NCI-H2029 treated with DMSO at 0.1 percent for 48 hours (cell line): ENCODE measurements at places on chromosomes 5 and 9.

- no peak for DNase-seq
Observed at GRCh38 chr9:122252796-122253195, 11.8 kb downstream of the RBM18 start.

DNA sequence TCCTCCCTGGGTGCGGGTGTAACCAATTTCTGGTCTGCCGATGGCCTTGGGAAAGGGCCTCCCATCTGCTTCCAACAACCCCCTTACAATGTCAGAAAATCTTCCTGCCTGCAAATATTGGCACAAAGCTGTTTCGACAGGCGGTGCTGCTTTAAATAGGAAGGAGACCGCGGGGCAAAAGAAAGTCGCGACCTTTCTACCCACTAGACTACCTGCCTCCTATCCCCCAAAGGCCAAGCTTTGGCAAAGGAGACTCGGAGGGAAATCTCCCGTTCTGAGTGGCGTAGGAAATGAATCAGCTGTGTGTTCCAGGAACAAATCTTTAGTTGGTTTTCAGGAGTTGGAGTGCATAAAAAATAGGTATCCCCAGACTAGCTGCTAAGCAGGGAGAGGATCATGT is 36.8 kb upstream of the NFIB start:
- no peak for DNase-seq

DNA sequence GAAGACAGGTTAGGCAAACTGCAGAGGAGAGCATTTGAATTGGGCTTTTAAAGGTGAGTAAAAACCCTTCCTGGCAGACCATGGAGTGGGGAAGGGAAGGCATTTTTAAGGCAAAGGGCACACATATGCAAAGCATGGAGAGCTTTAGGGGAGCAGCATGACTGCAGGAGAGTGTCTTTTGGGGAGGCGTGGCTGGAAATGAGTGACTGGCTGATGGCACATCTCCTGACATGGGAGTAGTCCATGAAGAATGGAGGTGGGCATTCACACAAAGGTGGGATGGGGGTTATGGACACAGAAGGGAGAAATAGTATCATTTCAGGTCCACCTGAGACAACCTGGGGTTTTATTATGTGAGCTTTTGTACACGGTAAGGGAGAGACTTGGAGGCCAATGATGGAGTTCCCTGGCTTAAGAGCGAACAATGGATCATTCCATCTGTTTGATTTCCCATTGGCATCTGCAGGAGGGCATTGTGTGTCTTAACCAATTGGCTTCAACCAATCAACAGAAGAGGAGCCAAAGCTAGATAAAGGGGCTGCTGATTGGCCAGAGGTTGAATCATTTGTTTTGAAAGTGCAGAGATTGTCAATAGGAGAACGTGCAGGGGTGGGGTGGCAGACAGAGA is 2.1 kb downstream of the NSG2 start:
- DNase-seq = peak; percentile 35

- no peak for DNase-seq
Observed at GRCh38 chr5:13378091-13378490, 566.4 kb downstream of the DNAH5 start.

DNA sequence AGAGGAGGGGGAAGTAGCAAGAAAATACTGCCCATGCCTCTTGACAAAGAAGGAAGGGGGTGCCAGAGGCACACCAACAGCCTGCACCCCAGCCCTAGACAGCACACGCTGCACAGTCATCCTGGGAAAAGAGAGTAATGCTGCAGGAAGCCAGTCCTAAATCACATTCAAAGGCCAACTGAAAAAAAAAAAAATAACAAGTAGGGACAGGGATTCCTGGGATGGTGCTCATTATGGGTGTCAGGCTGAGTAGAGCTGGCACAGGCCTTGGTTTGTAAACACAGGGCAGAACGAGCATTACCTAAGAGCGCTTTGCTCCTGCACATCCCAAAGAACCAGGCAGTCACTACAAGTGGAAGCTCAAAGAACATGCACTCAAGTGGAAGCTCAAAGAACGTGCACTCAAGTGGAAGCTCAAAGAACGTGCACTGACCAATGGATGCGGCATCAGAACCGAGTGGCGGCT is 7.8 kb downstream of the RAPGEF1 start:
- DNase-seq = peak; percentile 96

GRCh38 chr9:133475292-133476012 is 3.4 kb downstream of the SLC2A6 start:
- DNase-seq = no peak

DNA sequence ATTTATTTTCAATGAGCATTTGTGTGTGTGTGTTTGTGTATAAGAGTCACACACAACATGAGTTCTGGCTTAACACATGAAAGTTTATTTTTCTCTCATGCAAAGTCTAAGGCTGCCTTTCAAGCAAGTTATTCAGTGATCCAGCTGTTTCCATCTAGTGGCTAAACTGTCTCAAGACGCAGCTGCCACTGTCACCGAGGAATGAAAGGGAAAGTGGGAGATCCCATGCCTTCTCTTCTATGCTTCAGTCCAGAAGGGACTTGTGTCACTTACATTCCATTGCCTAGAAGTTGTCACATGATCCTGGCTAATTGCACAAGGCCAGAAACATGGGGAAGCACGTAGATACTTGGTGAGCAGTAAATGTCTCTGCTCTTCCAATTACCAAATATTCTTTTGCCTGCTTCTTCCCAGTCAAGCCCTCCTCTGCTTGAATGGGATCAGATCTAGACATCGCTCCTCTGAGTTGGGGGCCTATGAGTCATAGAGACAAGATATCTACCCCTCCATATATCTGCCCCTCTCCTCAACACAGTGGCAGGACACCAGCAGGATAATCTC is 30.4 kb upstream of the SLIT3 start:
- DNase-seq = no peak

DNA sequence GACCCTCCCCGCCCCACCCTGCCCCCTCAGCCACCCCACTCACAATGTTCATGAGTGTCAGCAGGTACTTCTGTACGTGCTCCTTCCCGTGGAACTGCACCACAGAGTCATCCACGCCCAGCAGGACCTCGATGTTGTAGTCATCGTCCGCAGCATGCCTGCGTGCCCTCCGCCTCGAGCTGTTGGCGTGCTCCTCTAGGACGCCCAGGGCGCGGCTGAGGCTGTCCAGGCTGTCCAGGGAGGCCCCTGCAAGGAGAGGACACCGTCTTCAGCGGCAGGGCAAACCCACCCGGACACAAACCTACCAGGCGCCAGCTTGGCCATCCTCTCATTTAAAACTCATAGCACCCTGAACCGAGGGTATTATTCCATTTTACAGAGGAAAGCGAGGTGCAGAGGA is 137.8 kb downstream of the ADAMTS2 start:
- DNase-seq = no peak

DNA sequence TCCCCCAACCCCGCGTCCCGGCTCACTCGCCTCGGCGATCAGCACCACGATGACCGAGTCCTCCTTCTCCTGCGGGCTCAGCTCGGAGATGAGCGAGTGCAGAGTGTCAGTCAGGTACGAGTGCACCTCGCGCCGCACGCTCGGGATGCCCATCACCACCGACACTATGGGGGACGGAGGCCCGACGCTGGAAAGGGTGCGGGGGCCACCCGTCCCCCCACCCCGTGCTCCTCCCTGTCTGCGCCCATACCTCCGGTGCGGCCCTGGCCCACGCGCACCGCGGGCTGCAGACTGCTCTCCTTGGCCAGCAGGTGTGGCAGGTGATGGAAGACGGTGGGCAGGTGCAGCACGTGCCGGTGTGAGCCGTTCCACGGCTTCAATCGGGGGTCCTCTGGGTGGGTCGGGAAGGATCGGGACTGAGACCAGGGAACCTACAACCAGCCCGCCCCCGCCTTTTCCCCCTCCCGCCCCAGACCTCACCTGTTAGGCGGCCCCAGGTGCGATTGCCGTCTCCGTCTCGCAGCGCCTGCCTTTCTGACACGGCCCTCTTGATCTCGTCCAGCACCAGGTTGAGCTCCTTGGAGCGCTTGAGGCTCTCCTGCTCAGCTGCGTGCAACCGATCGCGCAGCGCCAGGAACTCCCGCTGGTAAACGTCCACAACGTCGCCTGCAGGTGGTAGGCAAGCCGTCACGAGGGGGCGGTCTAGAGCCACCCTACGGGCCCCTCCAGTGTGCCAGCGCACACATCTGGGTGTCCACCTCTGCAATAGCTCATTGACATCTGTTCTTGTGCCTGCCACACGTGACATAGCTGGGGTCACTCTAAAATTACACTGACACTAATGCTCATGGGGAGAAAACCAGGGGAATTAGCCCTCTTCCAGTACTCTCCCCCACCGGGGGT is 5.1 kb downstream of the MGAT4B start:
- DNase-seq = no peak
